ENCODE measurements at places on chromosomes 16 and 17.

DNA sequence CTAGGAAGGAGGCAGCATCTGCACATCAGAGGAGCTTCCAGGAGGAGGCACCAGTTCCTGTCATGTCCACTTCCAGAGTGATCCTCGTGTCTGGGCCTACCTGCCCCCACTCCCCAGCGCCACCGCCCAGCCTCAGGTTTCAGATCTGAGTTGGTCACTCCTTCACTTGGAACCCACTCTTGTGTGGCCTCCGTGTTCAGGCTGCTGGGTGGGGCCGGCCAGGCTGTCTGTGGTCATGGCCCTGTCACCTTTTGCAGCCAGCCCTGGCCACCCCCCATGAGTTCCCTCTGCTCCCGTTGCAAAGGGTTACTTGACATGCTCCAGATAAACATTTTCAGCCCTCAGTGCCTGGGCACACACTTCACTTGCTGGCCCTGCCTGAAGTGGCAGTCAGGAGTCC lies 26.6 kb upstream of the SPPL2C start:
- no peak for DNase-seq

DNA sequence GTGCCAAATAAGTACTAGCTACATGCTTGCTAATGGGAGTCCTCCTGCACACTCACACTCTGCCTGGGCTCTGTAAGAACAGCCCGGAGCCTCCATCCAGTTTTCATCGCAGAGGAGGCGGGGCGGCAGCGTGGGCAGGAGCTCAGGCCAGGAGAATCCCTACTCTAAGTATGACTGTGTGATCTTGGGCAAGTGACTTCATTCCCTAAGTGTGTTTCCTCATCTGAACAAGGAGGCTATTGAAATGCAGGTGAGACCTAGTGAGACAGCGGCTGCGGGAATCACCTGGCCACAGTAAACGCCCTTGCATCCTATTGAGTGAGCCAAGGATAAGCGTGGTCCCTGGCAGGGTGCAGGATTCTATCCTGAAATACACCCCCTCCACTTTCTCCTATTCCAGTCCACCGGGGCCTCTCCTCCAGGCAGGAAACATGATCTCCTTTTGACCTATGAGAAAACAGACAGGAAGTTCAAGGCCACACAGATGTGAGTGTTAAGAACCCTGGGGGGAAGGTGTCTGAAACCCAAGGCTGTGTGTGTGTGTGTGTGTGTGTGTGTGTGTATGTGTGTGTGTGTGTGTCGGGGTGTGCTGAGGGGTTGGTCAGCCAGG lies 5.2 kb upstream of the RAI1 start:
- DNase-seq, result no peak

DNA sequence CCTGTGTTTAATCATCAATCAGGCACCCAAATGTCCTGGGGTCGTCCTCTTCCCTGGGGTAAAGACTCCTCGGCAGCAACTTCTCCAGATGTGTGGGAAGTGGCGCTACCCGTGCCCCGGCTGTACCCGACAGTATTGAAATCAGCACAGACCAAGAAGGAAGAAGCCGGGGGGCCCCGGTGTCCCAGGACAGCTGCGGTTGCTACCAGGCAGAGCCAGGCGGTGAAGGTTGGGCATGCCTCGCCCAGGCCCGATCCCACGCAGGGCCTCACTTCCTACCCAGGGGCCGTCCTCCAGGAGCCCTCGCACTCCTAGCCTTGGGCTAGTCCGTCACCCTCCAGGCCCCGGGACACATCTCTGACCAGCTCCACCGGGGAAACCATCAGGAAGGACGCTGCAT lies 9.0 kb upstream of the CCDC154 start:
- DNase-seq, result no peak

- DNase-seq, result no peak
These were observed 20.5 kb downstream of the ERCC4 start for GRCh38 chr16:13940397-13940933.

DNA sequence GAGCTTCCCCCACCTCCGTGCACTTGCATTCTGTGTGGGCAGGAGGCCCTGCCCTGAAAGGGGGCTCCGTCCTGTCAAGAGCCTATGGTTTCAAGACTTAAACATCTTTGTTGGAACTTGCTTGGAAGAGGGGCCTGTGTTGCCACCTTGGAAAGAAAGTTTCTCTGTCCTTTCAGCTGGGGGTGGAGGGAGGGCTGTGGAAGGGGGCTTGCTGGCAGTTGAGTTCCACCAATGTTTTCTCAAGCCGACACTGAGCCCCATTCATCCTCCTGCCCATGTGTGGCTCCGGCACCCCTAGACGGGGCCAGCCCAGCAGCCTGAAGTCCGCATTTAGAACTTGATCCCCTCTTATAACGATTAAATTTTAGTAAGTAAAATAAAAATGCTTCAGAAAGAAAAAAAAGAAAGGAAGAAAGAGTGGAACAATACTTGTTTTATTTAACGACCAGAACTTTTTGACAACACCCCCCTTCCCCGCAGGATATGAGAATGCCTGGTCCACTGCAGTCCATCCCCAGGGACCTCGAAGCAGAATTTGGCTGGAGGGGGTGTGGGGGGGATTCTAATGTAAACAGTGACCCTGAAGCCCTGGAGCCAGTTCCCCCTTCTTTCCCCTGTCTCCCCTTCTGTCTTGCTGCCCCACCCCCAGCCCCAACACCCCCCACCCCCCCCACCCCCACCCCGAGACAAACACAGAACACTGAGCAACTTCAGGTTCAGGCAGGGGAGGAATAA lies 26.9 kb upstream of the CLEC18A start:
- no peak for DNase-seq

DNA sequence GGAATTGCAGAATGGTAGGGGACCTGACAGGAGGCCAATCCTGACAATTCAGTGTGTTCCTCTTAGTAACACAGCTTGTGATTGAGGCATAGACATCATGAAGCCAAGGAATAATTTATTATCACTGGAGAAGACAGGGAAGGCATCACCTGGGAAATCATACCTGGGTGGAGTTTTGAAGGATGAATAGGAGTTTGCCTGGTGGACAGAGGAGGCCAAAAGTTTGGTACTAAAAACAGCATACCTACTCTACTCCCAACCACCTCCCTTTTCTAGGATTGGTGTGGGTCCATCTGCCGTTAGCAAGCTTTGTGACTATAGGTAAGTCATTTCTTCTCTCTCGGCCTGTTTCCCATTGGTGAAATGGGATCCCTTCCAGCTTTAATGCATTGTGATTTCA lies 88.0 kb downstream of the RAB11FIP4 start:
- DNase-seq, result no peak

GRCh38 chr17:53919356-53919755 lies 96.6 kb downstream of the KIF2B start:
- no peak for DNase-seq

- no peak for DNase-seq
These were observed 33.1 kb downstream of the ARL4D start for GRCh38 chr17:43431714-43432523.

DNA sequence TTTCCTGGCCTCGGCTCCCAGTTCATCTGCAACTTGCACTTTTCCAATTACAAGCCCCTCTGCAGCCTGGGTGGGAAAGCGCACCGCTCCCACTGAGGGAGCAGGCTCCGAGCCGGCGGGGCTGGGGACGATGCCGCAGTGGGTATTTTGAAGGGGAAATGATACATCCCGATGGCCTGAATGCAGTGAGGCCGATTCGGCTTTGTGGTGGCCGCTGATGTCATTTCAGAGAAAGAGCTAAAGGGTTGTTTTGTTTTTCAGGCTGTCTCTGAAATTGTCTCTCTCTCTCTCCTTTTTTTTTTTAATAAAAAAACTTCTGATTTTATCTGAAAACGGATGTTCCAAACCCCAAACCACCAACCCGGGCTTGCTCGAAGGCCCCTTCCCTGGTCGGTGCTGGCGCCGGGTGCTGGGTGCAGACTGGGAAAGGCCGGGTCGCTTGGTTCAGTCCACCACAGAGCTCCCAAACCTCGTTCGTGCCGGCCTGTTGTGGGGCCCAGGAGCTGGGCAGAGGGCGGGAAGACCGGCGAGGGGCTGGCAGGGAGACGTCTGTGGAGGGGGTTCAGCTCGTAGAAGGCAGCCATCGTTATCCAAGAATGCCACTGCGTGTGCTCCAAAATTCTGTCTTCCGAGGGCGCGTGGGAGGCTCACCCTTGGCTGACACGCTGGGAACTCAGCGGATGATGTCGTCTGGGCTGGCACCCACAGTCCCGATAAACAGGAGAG lies 102.8 kb downstream of the FOXL1 start:
- no peak for DNase-seq

GRCh38 chr16:7025616-7026190 lies 306.9 kb upstream of the RBFOX1 start:
- peak; percentile 90 for DNase-seq

- DNase-seq, result no peak
These were observed 106.8 kb downstream of the ZNF778 start for GRCh38 chr16:89324056-89325010.

DNA sequence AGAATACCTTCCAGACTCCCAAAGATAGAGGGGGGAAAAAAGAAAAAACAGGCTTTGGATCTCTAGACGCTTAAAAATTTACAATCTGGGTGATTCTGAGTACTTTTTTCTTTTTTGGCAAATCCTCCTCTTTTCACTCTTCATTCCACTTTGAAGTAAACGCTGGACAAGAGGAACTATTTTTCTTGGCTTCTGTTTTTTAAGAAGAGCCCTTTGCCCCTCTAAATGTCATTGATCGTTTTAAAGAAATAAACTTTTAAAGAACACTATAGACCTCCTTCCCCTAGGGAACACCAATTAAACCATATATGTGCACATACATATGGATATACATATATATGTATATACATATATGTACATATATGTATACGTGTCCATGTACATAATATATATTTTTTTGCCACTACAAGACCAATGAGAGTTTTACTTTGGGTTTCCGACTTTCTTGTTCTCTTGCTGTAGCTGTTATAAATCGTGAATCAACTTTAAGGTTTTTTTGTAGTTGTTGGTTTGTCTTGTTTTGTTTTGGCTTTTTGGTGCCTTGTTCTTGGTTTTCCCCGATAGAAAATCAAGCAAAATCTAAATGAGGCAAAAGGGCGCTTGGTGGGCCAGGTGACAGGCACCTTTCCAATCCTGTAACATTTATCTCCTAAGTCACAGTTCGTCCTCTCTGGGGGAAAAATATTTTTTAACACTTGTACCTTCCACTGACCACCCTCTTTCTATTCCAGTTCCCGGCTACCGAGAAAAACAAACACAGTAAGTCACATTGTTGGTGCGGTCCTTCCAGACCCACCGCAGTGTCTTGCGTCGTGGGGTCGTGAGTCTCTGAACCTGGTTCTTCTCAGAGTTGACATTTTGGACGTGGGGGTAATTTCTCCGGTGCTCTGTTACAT lies 4.4 kb downstream of the FOXF1 start:
- no peak for DNase-seq

GRCh38 chr17:59289981-59290301 lies 41.5 kb upstream of the YPEL2 start:
- no peak for DNase-seq

DNA sequence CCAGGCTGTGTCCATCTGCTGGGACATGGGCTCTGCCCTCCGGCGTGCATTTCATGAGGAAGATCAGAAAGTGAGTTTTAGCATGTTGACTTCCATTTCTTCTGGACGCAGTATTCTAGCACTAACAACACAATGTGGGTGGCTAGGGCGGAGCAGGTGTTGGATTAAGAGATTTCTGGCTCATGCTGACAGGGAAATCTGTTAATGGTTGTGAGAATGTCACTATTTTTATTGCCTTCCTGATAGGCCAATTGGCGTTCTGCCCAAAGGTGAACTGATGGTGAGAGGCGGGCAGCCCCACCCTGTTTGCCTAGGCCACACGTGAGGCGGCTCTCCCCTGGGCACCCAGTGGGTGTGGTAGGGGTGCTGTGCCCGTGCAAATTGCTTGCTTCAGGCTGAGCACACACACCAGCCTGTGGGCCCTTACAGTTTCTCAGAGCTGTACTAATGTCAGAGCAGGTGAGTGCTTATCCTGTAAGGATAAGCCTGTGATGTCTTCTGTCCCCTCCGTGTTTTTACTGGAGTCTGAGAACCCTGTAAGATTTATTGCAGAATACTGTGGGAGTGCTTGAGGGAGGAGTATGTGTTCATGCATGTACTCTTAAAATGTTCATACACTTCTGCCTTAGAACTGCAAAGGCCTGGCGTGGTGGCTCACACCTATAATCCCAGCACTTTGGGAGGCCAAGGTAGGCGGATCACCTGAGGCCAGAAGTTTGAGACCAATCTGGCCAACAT lies 30.9 kb downstream of the PGS1 start:
- DNase-seq, result no peak

- DNase-seq, result no peak
These were observed 36.0 kb upstream of the ADAMTS18 start for GRCh38 chr16:77470851-77471250.

DNA sequence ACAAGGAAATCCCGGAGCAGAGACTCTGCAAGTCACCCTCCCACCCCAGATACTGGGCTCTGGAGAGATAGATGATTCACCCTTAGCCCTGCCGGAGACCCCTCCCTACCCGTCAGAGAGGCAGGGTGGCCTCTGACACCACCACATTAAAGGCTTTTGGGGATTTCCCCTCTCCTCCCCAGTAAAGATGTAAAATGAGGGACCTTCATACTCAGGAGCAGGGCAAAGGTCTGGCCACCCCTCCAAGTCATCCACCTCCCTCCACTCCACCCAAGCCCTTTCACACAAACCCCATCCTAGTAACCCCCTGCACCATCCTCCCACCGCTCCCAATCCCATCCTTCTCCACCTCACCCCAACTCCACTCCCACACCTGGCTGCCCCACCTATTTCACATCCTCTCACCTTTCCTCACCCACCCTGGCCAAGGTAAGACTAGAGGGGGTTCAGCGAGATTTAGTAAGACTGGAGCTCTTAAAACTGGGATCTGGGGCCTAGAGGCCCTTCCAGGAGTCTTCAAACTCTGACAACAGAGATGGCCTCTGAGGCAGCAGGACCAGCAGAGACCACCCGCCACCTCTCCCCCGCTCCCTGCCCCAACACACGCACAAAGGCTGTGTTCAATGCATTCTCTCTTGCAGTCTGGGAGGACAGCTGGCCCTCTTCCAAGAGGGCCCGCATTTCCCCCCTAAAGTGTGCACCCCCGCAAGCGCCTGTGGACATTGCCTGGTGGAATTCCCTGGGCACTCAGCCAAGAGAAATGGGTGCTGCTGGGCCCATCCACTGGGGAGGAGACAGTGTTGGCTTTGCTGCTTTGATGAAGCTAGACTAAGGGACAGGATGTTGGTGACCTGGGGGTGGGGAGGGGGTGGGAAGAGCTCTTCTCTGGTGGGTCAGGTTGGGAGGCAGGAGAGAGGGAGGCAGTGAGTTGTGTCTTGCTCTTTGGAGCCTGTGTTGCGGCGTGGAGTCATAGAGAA lies 1.1 kb downstream of the ABAT start:
- no peak for DNase-seq

DNA sequence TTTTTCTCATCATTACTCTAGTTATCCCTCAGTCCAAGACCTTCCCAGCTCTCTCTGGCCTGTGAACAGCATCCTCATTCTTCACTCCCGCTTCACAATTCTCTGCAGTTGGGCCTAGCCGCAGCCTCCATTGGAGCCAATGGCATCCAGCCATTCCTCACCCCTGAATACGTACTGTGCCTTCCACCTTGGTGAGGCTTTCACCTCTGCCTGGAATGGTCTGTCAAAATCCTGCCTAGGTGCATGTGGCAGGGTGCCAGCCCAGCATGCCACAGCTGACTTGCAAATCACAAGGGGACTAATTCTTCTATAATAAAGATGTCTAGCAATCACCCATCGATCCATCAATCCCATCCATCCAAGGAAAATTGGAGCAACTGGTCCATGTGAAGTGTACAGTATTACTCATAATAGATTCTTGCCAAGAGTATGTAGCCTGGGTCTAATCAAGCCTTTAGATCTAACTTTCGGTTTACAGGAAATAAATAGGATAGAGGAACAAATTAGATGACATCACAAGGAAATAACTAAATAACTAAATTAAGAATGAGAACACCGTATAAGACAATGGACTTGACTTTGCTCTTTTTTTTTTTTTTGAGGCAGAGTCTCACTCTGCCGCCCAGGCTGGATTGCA lies 5.1 kb upstream of the CX3CL1 start:
- DNase-seq, result no peak
